Suprapubic skin (tissue), 4 donors: ENCODE measurements at places on chromosomes 2 and 18. TPM values are rescaled to one million over a fixed set of nuclear protein-coding genes. Genes with fewer than 3 reads are reported as not detected.
A peak's percentile ranks its signal among the peaks of the same experiment; 100 is the strongest.

MC2R gene
- total RNA-seq = not detected

DNA sequence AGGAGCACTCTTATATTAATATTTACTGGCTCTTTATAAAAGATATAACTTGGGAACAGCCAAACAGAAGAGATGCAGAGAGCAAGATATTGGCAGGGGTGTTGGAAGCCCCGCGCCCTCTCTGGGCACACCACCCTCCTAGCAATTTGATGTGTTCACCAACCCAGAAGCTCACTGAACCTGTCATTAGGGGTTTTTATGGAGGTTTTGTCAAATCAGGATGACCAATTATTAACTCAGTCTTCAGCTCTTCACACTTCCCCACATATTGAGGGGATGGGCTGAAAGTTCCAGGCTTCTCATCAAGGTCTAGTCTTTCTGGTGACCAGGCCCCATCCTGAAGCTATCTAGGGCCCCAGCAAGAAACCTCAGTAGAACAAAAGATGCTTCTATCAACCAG, 10.9 kb upstream of the INO80D start:
- DNase-seq = no peak

- no peak for DNase-seq
Measured at GRCh38 chr2:15968280-15969178, 28.2 kb downstream of the MYCN start.

WDR33 gene
- total RNA-seq = 31.9 TPM

DNA sequence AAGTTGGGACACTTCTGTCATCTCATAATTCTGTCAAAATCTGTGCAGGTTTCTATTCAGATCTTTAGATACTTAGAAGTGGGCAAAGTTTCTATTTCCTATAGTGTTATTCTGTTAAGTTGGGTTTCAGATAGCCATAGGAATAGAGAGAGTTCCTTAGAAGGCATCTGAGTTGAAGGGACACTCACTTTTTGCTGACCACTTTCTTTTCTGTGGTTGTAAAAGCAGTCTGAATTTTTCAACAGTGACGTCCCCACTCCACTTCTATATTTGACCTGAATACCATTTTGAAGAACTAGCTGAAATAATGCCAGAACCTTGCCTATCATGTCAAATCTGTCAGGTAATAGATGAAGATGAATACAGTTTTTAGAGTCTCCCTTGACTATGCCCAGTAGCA, 267.3 kb downstream of the SPAG16 start:
- DNase-seq = no peak

ELOA2 gene
- not detected for total RNA-seq

- no peak for DNase-seq
Measured at GRCh38 chr18:44638811-44639210, 41.9 kb upstream of the SETBP1 start.

DNA sequence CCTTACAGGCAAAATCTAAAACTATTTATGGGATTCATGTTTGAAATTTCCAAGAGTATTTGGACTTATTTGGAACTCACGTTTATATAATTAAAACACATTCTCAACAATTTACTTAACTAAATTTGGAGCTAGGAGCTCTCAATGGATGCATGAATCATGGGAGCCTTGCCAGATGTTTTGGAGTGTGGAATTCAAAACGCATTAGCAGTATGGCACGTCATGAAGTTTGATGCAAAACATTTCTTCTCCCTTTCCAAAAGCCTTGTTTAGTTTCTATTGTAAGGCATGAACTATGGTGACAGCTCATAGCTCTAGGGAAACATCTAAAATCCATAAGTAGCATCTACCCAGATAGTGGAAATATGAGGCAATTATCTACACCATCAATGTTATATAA, 701.6 kb downstream of the SATB2 start:
- DNase-seq = no peak

DNA sequence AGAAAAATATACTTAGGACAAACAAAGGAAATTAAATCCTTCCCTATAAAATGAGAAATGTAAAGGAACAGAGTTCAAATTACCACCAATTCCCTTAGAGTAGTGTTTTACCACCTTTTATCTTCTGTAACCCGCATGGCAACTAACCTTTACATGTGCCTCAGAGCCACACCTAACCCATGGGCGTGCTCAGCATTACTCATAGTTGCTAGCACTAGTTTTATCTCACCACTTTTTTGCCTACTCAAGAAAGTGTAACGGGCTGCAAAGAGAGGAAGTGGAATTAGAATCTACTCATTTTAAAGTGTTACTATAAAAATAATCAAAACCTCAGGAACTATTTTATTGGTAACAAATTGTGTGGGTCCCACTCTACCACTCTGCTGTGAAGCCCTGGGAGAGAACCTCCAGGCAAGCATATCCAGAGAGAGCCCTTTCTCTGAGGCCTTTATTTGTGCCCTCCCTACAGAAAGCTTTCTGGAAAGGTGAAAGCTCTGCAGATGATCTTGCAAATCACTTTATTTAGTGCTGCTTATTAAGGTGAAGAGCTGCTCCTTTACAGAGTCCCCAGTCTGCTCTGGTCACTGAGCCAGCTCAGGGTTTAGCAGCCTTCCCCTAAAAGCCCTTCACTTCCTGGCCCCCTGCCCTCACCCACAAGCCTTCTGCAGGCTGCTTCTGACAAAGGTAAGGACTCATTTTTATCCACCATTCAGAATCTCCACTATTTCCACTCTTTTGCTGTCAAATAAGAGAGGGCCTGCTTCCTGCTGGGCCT, 98.8 kb downstream of the TRABD2A start:
- no peak for DNase-seq

GRCh38 chr2:38765149-38765548, 12.9 kb upstream of the GEMIN6 start:
- DNase-seq = no peak

RAB27B gene
- 21.5 TPM for total RNA-seq

GRCh38 chr2:239114616-239115265, 266.9 kb downstream of the TWIST2 start:
- no peak for DNase-seq

ANKRD30B gene
- total RNA-seq = not detected

- DNase-seq = no peak
Measured at GRCh38 chr2:28586867-28587266, 91.0 kb downstream of the PLB1 start.

CNDP1 gene
- 1.1 TPM for total RNA-seq

COL6A3 gene
- total RNA-seq = 72.4 TPM

GRCh38 chr2:64092502-64092901, 51.7 kb downstream of the PELI1 start:
- DNase-seq = no peak

DNA sequence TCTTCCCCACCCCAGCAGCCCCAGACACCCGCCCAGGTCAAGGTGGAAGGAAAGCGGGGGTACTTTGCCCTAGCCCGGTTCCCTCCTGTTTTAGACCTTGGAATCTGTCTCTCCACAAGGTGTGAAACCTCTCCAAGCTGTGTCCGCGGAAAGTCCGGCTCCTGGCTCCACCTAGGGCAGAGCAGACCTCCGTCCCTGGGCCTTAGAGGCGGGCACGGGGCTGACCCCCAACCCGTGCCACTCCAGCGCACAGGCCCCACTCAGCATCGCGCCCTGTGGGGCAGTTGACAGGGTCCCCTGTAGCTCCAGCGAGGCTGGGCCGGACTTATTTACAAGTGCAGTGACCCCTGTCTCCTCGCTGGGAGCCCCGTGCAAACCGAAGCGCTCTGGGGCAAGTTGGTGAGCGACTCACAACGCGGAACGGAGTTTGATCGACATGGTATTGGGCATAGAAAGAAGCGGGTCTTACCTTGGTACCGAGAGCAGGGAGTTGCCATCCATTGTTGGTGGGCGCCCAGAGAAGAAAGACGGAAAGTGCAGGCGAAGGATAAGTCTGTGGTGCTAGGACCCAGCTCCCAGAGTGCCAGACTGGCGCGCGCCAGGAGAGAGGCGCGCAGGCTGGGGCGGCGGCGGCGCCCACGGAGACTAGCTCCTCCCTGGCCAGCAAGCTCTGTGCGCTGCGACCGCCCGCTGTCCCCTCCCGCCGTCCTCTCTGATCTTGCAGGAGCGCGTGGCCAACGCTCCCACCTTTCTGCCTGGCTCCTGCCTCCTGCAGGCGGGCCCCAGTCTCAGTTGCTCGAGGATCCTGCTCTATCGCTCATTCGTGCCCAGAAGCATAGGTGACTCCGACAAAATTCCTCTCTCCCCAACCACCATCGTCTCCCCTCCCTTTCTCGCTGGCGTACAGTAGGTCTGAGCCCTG, at the start of gene SPHKAP:
SPHKAP (minus strand) TSS at position 590 of the 922 bp plus-strand sequence; CDS start at position 501, 89 bp downstream.
- DNase-seq = no peak

GFPT1 gene
- total RNA-seq = 10.0 TPM

DNA sequence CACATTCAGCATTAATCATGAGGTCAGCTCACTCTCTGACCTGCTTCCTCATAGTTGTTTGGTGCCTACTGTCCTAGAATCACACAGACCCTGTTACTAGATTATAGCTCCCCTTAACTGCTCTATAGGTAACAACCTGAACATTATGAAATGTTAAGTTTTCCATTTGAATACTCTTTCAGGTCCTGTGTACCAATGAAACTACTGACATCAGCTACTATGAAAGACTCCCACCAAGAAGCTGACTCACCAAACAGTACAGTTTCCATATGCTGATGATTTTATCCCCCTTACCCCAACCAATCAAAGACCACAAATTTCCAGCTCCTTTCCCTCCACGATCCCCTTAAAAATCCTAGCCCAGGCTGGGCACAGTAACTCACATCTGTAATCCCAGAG, 56.3 kb downstream of the SRBD1 start:
- DNase-seq = no peak

DNA sequence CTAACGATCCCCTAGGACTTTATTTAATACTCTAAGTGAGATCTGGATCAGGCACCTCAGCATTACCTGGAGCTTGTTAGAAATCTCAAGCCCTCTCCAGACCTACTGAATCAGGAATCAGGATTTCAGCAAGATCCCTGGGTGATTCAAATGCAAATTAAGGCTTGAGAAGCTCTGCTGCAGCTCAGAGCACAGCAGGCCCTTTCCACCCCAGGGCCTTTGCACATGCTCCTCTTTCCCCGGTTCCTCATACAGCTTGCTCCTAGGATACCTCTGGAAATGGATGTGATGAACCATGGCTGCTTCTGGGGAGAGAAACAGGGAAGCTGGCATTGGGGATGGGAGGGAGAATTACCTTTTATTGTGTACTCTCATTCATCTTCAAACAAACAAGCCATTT, 40.3 kb upstream of the MGAT4A start:
- no peak for DNase-seq

GRCh38 chr18:75474332-75474731, 46.8 kb upstream of the SMIM21 start:
- no peak for DNase-seq

DNA sequence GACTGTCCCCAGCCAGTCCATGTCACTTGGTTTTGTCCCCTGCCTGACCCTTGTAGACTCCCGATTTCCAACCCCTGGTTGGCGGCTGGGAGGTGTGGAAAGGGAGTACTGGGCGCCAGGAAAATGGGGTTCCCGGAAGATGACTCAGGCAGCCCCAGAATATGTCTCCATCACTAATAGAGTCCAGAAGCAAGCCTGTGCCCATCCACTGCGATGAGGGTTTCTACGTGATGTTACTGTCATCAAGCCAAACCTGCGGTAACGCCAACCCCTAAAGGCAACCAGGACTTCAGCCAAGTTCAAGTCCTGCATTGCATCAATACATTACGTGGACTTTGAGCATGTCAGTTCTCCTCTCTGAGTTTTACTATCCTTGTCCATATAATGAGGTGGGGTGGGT, 62.0 kb upstream of the TAF1B start:
- peak; percentile 66 for DNase-seq

DNA sequence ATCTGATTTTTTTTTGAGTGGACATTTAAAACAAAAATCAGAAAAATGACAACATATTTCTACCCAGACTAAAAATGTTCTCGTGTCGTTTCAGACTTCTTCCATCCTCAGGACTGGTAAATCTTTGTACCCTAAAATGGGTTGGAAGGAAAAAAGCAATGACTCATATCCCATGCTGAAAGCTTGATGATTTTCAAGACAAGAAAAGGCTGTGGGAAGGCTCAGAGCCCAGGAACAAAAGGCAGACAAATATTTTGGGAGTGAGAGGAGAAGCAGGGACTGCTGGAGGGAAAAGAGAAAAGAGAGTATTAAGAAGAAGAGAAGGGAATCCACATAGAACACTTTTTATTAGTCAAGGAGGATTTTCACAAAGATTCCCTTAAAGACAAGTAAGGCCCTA, 77.1 kb upstream of the CTAGE1 start:
- DNase-seq = no peak

DNA sequence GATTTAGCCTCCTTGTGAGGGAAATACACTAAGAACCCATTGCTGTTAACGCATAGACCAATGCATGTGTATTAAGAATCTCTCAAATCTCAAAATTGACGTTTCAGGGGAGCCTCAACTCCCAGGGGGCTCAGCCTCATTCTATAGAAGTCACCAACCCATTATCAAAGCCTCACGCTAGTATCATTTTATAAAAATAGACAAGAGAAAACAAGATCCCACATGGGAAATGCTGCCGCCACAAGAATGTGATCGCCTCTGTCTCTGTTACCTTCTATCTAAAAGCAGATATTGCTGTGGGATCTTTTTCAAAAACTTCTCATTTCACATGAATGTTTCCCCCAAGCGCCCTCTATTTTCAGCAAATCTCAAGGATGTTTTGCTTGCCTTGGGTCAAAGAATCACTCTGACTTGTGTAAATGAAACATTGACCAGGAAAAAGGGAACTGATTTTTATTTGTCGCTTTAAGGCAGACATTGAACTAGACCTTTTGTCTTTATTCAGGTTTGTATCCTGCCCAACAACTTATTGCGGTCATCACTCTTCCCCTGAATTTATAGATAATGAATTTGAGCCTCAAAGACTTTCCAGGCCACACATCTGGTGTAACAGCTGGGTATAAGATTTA, 679.0 kb upstream of the ID2 start:
- DNase-seq = no peak
